Endothelial cell (in vitro differentiated cells): ENCODE measurements at places on chromosomes 4 and X.

GRCh38 chr4:153211986-153212728 is 7.9 kb downstream of the TRIM2 start:
- DNase-seq = no peak

DNA sequence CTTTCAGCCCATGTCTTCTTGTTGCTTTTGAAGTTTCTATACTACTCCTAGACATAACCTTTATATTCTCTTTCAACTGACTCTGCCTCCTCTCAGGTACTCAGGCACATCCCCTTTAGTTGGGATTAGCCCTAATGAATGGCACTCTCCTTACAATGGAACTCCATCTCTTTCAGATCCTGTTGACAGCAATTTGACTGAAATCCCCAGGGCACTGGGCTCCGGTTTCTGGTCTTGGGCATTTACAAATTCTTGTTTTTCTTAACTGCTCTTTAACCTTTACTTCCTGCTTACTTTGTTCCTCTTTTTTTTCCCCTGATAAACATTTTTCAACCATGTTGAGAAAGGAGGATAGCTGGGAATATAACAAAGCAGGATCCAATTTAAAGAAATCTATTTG is 68.9 kb downstream of the ENOX2 start:
- peak; percentile 2 for DNase-seq

DNA sequence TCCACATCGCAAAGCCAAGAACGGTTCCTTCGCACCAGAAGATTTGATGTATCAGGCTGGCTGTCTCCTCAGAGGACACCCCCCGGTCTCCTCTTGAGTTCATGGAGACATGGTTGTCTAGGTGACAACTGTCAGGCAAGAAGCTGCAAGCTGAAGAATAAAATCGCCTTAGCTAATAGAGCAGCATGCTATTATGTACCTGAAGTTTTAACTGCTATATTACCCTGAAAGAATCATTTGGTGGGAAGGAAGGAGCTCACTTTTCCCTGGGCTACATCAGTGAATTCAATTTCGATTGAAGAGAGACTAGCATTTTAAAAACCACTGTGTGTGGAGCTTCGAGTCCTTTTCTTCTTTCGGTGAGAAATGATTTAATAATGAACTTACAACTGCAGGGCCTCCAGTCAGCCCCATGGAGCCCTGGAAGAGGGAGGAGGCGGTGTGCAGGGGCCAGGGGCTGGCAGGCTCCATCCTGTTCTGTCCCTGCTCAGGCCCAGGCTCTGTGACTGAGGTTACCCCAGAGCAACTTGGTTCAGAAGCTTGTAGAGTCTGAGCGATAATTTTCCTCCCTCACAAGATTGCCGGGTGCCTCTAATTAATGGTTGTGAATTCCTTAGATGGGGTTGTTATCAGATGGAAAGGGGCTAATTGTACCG is 191.3 kb downstream of the MID1IP1 start:
- DNase-seq = no peak

GRCh38 chr4:39846120-39846519 is 131.6 kb downstream of the PDS5A start:
- DNase-seq = no peak

- no peak for DNase-seq
Observed at GRCh38 chr4:68617003-68617698, 41.0 kb upstream of the UGT2B17 start.

DNA sequence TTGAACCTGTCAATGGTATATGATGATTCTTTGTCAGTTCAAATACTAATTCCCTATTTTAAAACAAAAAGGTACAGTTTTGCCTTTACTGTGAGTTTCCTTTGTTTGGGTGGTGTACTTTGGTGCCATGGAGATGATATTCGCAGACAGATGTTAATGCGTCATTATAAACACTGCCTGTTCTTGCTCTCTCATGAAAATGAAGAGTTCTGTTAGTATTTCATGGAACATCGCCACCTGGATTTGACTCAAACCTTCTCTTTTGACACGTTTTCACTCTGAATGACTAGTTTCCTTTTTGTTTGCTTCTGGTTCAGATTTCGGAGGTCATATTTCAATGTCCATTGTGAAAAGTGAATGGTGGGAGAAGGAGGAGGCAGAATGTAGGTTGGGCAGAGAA is 6.9 kb upstream of the CTSO start:
- no peak for DNase-seq

DNA sequence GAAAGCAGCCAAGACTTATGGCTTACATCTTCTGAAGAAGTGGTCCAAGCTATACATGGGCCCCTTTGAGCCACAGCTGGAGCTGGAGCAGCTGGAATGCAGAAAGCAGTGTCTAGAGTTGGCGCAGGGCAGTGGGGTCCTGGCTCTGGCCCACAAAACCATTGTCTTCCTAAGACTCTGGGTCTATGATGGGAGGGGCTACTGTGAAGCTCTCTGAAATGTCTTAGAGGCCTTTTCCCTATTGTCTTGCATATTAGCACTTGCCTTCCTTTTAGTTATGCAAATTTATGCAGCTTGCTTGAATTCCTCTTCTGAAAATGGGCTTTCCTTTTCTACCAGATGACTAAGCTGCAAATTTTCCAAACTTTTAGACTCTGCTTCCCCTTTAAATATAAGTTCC is 15.3 kb downstream of the NPY1R start:
- DNase-seq = no peak

DNA sequence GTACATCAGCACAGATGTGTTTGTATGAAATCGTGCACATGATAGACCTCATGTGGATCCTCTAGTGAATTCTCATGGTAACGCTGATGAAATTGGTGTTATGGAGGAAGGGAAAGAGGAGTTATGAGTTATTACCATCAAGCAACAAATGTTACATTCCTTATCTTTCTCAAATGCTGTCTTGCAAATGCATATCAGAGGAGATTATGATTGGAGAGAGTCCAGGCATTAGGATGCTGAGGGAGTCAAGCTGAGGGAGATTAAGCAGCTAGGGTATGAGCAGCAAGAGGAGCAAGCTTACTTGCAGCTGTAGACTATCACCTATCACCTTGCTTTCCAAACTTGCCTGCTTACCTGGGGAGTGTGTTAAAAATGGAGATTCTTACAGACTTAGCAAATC is 36.8 kb upstream of the SFRP2 start:
- no peak for DNase-seq

DNA sequence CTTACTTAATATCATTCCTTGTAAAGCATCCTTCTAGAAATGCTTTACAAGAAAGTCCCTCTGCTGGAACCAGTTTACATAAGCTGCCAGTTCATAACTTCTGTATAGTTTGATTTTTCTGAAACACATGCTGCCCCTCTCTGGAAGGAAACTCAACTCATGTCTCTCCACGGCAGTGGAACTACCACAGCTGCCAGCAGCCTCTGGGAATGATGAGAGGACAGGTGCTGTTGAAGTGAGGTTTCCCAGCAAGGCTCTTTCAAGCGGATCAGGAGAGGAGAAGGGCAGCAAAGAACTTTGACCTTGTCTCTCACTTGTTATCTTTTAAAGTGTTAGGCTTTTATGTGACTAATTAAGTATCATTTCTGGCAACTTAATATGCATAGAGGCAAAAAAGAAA is 7.3 kb downstream of the GRPR start:
- no peak for DNase-seq

- no peak for DNase-seq
Observed at GRCh38 chr4:48370260-48371134, 29.2 kb downstream of the SLAIN2 start.

- DNase-seq = no peak
Observed at GRCh38 chr4:123557857-123558536, 161.4 kb downstream of the SPRY1 start.

- DNase-seq = no peak
Observed at GRCh38 chr4:98411731-98412130, 150.5 kb downstream of the RAP1GDS1 start.

- no peak for DNase-seq
Observed at GRCh38 chrX:40749681-40750494, 14.5 kb upstream of the MED14 start.

GRCh38 chr4:99857307-99857706 is 36.9 kb downstream of the LAMTOR3 start:
- DNase-seq = no peak

DNA sequence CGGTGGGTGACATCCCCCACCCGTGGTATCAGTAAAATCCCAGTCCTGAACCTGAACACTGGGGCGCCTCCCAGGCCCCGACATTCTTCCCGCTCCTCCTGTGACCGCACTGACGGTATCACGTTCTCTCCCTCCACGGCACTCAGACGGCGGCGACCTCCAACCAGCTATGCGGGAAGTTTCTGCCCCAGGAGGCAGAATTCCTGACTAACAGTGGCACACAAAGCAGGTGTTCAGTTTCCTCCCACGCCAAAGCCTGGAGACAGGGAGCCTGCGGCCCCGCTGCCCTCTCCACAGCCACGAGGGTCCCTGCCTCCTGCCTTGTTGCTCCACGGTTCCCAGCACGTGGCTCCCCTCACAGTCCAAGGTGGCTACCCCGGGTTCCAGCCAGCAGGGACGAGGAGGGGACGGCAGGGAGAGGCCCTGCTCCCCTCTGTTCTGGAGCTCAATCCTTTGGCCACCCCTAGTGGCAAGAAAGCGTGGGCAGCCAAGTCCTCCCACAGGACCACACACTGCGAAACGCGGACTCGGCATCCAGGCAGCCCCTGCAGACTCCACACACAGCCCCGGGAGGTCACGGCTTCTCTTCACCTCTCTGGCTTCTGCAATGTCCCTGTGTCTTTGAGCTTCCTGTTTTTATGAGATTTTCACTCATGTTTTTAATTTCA is 15.2 kb downstream of the CTBP1 start:
- no peak for DNase-seq

- no peak for DNase-seq
Observed at GRCh38 chr4:61583696-61584095, 383.6 kb downstream of the ADGRL3 start.

DNA sequence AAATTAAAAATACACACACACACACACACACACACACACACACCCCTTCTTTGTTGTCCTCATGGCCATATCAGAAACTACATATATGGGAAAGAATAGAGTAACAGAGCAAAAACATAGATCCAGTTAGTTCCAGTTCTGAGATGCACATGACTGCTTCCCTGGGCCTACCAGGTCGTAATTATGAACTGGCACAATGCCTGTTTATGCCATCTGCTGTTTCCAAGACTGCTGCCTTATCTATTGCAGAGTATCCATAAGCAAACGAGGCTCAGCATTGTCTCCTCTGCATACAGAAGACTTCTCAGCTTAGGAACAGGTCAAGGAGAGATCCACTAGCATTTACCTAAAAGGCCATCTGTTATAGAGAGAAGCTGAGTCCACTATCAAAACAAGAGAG is 789.0 kb downstream of the TECRL start:
- no peak for DNase-seq

- DNase-seq = peak; percentile 39
Observed at GRCh38 chr4:73836373-73837279, at the start of gene CXCL6. Gene CXCL6, plus strand, starts transcription at chr4:73836678. Its CDS starts 73 bp downstream, at chr4:73836751.

GRCh38 chr4:28225689-28226353 is 1365.2 kb downstream of the STIM2 start:
- no peak for DNase-seq

DNA sequence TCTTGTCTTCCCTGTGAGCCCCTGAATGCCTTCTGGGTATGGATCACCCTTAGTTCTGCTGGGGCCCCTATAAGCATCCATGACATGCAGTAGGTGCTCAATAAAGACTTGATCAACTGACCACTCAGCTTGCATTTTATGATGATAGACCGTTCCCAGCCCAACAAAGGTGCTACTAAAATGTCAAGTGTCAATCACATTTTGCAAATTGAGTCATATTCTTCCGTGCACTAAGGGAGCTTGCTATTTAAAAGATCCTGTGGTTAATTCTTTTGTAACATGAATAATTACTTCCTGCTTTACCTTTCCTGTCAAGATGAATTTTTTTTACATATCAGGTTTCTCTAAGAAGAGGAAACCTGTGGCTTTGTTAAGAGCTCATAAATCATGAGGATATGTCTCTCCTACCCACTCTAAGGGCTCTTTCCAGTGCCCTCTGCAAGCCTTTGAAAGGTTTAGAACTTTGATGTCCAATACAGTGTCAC is 47.6 kb downstream of the SH3KBP1 start:
- no peak for DNase-seq

DNA sequence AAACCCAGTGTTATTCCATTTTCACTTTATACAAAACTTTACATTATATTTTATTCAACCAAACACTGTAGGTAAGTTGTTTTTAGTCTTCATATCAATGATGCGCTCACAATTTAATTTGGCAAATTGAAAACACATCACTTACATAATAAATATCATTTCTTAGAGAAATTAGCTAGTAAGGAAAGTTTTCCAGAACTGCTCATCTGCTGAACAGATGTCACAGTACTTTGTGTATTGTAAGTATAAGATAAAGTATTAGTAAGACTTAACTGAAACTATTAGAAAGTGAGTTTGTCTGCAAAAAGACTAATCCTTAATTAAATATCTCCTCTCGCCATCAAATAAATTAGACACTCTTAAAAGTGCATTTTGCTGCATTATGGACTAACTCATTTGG is 108.7 kb upstream of the PACRGL start:
- DNase-seq = no peak

GRCh38 chr4:188435381-188435780 is 296.1 kb downstream of the TRIML1 start:
- no peak for DNase-seq

DNA sequence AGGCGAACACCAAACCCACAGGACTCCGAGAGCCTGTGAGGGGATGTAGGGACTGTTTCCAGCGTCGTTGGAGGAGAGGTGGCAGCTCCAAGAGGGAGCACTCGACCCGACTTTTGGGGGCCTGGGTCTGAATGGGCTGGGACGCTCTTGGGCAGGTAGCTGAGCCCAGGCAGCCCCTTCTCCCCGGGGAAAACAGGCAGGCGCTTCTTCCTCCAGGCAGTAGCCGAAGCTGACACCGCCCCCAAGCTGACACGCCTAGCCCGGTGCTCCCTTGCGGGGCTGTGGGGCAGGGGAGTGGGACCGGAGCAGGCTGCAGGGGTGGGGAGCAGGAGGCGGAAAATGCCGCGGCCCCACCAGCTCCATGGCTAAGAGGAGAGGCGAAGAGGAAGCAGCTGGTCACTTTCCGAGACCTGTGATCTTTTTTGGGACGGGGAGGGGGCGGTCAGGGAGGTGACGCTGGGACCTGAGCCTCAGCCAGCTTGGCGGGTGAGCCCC is 4.2 kb downstream of the NKX1-1 start:
- DNase-seq = no peak

DNA sequence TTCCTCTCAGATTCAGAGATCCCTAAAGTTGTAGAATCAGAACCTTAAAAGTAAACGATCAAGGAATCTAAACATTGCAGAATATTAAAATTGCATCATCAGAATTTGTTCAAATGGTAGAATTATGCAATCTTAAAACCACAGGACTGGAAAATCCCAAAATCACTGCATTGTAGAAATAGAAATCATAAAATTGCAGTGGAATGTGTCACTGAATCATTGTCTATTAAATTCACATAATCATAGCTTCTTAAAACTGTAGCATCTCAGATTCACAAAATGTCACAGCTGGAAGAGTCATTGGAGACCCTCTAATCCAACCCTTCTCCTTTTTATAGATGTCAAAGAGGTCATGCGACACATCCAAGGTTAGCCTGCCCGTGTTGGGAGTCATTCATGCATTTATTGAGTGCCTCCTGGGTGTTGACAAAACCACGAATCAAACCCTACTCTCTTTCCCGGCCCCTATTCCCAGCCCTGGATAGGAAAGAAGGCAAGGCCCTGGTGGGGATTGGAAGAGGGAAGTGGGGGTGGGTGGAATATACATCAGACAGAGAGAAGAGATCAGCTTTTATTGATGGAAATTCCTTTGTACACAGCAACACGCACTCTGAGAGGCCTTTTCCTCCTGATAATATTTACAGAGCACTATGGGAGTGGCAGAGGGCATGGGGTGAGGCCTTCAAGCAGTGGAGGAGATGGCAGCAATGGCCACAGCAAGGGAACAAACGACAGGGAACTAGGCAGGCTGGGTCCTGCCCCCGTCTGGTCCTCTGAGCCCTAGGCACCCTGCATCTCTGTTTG is 15.4 kb downstream of the IQSEC2 start:
- DNase-seq = no peak

GRCh38 chr4:20444599-20445337 is 193.1 kb downstream of the SLIT2 start:
- no peak for DNase-seq
